ENCODE measurements at places on chromosomes 5 and 9.

GRCh38 chr5:1190837-1191239, 10.6 kb upstream of the SLC6A19 start:
- no peak for DNase-seq

DNA sequence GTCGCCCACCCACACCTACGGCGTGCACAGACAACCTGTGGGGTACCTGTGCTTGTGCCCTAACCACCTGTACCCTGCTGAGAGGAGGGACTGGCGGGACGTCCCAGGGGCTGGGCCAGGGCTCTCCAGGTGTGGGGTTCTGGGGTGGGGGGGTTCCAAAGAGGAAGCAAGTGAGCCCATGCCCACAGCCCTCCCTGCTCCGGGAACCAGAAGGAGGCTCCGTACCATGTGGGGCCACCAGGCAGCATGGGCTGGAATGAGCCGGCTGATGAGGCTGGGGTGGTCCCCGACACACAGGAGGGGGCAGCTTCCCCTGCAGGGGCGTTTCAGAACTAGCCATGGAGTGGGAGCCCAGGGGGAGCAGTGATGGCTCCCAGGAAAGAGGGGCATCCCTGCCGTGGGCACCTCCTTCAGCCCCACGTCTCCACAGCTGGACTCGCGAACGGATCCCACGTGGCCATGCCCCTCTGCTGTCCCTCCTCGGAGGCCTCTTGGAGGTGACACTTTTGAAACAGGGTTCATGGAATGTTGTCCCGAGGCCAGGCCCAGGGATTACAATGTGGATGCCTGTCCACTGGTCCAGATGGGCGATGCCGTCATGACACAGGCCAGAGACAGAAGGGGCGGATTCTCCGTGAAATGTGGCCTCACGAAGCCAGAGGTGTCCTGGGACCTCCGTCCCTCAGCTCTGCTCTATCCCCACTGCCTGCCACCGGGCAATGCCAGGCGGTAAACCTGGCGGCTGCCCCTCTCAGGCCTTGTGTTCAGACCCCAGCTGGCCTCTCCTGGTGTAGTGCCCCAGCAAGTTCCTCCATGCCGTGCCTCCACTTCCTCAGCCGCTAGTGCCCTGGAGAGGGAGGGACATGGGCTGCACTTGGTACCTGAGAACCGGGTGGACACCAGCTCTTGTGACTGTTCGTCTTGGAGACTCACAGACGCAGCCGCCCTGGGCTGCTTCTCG, 33.6 kb upstream of the IRX4 start:
- DNase-seq: no peak

- no peak for DNase-seq
Observed at GRCh38 chr9:130936285-130937117, 2.5 kb downstream of the FIBCD1 start.

- no peak for DNase-seq
Observed at GRCh38 chr5:155260798-155261197, 247.2 kb downstream of the KIF4B start.

- DNase-seq: peak; percentile 97
Observed at GRCh38 chr9:137422604-137423513, at the start of the genes EXD3 and NOXA1. TSS of gene EXD3 (minus strand) at chr9:137423162. CDS start at chr9:137395357, 27,805 bp downstream. TSS of gene NOXA1 (plus strand) at chr9:137423393. CDS start at chr9:137423530, 137 bp downstream.

DNA sequence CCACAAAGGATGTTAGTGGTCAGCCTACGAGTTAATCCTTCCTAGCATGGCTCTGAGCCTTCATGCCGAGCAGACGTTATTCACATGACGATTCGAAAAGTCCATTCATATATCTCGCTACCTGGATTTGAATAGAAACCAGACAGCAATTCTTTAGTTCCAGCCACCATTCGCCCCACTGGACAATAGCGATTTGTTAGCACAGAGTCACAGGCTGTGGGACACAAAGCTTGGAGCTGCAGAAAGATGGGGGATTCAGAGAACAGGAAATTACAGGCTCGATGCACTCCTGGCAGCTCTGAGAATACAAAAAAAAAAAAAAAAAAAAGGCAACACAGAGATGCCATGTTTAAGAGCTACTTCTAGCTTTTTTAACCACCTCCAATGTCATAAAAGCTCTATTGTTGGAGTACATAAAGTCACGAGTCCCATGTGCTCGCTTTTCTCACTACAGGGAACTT, 110.7 kb downstream of the NR6A1 start:
- DNase-seq: no peak

DNA sequence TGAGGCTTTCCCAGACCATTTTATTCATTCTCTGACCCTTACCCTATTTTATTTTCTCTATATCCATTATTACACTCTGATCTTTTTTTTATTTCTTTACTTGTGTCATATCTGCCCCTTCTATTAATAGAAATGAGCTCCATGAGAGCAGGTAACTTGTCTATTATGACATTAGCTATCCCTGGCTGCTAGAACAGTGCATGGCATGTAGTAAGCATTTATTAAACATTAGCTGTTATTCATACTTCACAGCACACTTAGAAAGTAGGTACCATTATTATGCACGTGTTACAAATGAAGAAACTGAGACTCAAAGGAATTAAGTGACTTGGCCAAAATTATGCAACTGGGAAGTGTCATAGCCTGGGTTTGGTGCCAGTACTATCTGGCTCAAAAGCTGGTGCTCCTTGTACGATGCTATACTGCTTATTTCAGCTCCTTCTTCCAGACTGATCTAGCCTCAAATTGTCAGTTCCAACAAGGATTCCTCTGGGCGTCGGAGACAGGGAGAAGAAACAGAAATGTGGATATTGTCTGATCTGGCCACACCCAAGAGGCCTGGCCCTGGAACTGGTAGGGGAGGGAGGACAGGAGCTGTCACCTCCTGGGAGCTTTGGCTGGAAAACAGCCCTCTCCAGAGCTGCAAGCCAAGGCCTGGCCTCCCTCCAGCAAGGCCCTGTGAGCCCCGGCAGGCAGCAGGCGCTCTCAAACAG, 10.8 kb upstream of the NIPAL4 start:
- no peak for DNase-seq

DNA sequence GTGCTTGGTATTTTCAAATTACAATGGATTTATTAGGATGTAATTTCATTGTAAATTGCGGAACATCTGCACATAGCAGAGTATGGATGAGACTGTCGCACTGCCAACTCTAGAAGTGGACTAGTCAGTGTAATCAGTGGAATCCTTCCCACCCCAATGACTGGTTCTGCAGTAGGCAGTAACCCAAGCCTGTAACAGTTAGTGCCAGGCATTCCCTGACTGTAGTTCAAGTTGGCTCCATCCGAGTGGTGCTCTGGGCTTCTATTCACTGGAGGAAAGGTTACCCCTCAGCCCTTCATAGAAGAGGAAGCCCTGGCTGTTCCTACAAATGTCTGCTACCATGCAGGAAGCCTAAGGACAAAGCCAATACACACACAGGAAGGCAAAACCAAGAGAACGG, 23.2 kb downstream of the AK3 start:
- DNase-seq: no peak

DNA sequence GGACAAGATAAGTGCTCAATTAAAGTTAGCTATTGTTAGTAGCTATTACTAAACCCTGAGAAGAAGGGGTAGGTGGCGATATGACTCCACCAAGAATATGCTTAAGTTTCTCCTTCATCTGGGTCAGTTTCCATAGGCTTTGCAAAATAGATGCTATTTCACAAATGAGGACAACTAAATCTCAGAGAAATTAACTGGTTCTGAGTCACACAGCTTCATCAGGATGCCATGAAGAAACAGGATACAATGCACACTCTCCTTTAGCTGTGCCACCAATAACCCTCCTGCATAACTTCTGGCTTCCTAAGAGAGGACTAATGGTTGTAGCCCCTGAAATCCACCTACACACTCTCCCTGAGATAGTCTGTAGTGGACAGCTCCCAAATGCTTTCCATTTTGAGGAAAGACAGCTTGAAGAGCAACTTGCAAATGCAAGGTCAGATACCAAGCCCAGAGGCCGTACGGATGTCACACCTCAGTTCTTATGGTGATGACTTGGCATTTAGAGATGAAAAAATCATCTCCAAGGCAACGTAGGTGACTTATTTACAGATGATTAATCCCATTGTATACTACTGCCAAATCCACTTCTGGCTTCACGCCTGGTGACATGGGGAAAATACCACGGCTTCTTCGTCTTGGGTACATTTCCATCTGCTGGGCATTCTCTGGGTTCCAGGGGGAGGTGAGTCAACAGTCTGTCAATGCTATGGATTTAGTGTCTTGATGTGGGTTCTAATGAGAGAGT, 251.4 kb upstream of the IL12B start:
- DNase-seq: no peak

DNA sequence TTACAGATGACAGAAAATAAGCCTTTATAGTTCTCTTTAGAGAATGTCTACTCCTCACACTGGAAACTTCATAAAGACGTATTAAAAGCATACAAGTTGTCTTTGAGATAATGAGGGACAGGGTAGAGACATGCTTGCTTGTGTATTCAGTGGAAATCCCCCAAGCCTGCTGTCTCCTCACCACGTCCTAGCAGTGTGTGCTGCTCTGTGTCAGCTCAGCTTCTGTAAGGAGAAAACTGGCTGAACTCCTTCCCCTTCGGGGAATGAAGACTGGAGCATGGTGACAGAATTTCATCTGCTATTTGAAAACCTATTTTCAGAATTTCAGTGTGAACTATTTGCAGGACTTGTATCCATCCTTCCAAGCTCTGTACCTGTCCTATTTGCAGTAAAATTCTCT, 9.4 kb downstream of the OR2V2 start:
- DNase-seq: no peak

- no peak for DNase-seq
Observed at GRCh38 chr5:78771260-78772205, 123.0 kb upstream of the LHFPL2 start.

GRCh38 chr5:147898875-147899401, 7.4 kb downstream of the C5orf46 start:
- DNase-seq: no peak

DNA sequence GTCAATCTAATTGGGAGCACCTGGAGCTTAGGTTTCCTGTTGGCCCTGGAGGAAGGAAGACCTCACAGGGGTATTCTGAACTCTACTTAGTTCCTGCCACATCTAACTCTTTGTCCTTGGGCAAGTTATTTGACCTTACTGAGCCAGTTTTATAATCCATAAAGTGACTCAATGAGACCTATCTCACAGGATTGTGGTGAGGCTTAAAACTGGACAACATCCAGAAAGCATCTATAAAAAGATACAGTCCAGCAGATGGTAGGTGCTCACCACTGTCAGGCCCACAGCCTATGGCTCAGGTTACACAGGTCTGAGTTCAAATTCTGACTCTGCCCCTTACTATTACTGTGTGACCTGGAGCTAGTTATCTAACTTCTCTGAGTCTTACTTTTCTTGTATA, 23.3 kb downstream of the KCNV2 start:
- DNase-seq: no peak

DNA sequence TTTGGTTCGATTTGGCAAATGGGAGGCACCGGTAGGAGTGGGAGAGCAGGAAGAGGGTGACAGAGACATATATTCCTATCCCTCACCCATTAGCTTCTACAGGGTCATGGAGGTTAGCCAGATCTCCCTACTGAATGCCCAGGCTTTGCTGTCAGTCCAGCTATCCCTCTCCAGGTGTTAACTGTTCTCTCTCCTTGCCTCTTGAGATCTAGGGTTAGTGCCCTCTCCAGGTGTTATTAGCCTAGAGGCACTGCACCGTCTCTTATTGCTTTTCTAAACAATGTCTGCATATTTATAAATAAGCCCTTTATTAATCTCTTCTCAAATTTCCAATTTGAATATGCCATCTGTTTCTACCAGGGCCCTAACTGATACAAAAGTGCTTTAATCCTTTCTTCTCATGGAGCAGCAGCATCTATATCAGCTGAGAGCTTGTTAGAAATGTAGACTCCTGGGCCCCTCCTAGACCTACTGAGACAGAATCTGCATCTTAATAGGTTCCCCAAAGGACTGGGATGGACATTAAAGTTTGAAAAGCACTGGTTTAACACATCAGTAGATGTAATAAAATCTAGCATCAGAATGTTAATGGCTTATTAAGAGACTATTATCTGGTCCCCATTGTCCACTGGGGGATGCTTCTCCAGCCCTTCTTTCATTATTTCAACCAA, 322.5 kb upstream of the SLC24A2 start:
- no peak for DNase-seq

DNA sequence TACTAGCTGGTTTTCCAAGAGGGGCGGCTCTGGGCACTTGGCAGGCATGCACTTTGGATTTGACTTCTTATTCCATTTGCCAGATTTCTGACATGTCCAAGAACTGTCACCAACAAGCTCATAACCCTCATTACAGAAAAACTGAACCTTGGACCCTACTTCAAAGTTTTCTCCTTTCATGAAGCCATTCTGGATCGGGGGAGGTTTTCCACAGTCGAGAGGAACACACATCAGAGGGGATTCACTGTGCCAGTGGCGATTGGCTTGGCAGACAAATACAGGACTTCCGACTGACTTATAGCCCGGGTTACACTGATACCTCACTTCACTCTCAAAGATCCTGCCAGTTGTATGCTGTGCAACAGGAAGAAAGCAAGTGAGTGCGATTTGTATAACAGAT, 70.9 kb upstream of the TXNDC8 start:
- no peak for DNase-seq
